WERI-Rb-1 (cell line): ENCODE measurements at places on chromosomes 6 and 20.

GRCh38 chr6:153485072-153485471, 354.0 kb upstream of the RGS17 start:
- DNase-seq = no peak

- no peak for DNase-seq
Observed at GRCh38 chr6:115947966-115948541, 112.6 kb downstream of the FRK start.

- DNase-seq = peak; percentile 30
Observed at GRCh38 chr6:155400654-155400965, 55.0 kb downstream of the NOX3 start.

DNA sequence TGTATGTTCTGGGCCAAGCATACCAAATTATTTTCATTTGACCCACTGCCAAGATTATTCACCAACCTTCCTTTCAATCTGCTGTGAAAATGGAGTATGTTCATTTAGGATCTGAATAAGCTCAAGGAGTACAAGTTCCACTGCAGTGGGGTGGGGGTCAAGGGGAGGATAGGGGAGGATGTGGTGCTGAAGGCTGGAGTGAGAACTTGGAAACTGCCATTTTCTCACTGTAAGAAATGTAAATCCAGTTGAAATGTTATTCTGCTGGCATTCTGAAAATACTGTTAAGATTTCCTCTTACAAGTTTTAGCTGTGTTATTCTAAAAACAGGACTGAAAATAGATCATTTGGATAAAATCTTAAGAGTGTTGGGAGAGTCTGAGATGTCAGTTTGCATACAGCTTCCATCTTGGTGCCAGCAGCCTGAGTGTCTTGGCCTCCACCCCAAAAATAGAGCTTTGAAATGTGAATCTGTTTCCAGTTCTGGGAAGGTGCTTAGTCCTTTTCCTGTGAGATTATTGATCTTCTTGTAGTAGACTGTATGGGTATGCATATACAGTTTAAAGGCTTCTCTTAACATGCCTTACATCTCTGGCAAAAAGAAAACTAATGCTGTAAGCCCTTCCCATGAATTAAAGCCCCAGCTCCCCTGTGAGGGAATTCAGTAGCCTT, 84.3 kb downstream of the CTNNBL1 start:
- DNase-seq = no peak

GRCh38 chr20:46056970-46057855, 28.2 kb downstream of the SLC12A5 start:
- DNase-seq = no peak

DNA sequence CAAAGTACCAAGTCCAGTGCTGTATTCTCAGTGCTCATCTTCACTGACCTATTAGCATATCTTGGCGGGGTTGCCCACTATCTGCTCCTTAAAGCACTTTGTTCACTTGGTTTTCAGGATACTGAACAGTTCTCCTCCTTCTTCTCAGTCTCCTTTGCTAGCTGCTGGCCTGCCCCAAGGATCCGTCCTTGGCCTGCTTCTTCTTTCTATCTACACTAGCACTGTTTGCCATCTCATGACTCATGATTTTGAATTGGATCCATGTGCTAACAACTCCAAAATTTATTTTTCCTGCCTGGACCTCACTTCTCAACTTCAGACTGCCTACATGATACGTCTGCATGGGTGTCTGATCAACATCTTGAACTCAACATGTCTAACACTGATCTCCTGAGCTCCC, 15.5 kb downstream of the TPD52L1 start:
- no peak for DNase-seq

- DNase-seq = no peak
Observed at GRCh38 chr6:137560184-137560563, 66.0 kb upstream of the OLIG3 start.

GRCh38 chr20:64188682-64189529, 24.7 kb downstream of the MYT1 start:
- DNase-seq = peak; percentile 39

GRCh38 chr6:57201718-57202117, 20.4 kb downstream of the RAB23 start:
- DNase-seq = no peak

DNA sequence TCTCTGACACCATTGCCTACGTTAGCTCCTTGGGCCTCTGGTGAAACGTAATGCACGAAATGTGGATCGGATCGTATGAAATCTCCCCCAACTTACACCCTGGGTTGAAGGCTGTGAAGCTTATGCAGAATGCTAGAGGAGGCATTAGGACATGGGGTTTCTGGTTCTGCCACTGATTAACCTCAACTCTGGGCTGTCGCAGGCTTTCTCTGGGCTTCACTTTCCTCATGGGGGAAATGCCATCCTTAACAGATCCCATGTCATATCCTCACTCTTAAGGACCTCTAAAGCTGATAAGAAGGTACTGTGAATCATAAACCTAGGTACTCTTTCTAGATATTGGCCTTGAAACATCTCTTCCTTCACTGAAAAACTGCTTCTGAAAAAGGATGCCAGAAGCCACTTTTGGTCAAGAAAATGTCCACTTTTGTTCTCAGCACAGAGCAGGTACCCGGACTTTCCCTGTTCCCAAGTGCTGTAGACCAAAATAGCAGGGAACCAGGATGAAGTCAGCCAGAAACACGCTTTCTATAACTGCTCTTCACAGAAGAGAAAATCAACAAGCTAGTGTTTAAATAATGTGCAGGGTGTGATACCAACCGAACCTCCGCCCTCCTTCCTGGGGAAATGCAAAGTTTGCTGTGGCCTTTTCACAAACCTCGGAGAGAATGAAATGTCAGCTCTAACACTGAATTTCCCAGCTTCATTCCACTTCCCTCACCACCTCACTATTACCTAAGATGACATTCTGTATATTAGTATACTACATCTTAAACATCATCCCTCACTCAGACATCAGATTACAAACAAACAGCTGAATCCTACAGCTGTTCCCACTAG, 118.9 kb downstream of the BACH2 start:
- no peak for DNase-seq

GRCh38 chr6:37110500-37111461, 59.2 kb upstream of the PIM1 start:
- no peak for DNase-seq

DNA sequence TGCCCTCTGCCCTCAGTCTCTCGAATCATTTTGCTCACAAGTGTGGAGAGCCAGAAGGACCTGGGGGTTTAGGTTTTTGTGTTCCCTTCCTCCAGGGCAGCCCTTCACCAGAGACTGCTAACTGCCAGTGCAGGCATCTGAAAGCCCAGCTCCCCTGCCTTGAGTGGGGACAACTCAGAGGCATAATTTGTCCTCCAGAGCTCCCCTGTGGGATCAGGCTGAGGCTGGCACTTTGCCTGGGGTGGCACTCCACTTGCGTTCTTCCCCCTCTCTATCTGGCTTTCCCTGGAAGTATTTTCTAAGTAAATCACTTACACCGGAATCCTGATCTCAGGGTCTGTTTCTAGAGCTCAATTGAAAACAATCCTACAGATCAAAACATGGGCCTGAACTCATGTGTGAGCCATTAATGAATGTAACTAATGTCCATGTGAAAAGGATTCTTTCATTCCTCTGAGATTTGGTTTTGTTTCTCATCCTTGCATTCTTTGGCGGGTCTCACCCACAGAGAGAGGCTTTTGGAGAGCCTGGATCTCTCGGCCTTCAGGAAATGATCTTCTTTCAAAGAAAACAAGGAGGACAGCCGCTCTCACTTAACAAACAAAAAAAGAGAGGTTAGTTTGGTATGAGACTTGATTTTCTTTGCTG, 125.7 kb upstream of the RIPOR2 start:
- no peak for DNase-seq
